ENCODE measurements at places on chromosomes 4 and X.

DNA sequence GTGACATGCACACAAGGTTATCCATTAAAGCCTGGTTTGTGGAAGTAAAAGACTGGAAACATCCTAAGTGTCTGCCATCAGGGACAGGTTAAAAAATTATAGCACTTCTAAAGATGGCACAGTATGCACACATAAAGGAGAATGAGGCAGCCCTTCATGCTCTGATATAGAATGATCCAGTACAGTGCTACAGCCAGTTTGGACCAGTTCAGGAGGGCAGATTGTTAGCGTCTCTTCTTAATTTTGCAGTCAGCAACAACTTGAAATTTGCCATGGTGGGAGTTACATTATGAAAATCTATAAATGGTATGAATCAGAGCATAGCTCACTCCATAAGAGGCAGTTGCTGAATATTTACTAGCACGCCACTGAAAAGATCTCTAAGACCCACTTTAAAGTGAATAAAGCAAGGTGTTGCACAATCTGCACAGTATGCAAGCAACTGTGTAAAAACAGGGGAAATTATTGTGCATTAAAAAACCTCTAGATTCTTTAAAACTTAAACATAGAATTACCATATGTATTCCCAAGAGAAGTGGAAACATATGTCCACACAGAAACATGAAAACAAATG lies 20.3 kb upstream of the SOD3 start:
- DNase-seq = no peak

- no peak for DNase-seq
These were observed 45.8 kb downstream of the TBC1D14 start for GRCh38 chr4:6955261-6955911.

- no peak for DNase-seq
These were observed 202.8 kb upstream of the GRID2 start for GRCh38 chr4:92100975-92101374.

GRCh38 chrX:102604327-102604726 lies 5.0 kb downstream of the ARMCX5 start:
- no peak for DNase-seq

DNA sequence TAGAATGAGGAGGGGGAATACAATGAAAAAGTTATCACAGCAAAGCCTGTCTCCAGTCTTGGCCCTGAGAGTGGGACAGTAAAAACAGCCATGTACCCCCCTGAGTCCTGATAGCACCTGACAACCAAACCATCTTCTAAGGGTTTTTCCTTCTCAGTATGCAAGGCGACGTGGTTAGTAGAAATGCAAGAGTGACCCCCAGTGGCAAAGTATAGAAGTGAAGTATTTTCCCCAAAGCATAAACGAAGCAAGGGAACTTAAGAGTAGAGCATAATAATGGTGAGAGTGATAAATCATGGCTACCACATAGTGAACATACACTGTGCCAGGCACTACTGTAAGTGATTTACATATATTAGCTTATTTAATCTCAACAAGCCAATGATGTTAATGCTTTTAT lies 52.8 kb downstream of the FAM47C start:
- no peak for DNase-seq

DNA sequence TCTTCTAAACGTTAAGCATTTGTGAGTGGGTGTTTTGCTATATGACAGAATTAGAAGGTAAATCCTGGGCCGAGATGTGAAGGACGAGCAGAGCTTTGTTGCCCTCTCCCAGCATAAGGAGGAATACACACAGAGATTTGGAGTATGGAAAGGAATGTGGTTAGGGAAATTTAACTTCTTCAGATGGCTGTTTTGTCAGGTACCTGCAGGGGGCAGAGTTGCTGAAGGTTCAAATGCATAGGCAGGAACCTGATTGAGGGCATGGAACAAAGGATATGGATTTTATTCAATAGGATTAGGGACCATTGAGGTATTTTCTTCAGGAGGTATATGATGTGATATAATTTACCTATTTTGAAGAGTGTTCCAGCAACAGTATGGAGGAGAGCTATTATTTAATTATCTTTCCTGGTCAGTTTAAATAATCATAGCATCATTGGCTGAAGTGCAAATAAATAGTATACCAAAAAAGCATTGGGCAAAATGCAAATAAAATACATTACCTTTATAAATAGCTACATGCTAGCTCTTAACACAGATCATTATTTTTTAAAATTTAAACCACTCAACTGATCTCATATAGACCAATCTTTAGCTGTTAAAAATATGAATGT lies 143.6 kb downstream of the SLIT2 start:
- no peak for DNase-seq

- no peak for DNase-seq
These were observed 190.7 kb downstream of the RPA4 start for GRCh38 chrX:97074400-97074799.

DNA sequence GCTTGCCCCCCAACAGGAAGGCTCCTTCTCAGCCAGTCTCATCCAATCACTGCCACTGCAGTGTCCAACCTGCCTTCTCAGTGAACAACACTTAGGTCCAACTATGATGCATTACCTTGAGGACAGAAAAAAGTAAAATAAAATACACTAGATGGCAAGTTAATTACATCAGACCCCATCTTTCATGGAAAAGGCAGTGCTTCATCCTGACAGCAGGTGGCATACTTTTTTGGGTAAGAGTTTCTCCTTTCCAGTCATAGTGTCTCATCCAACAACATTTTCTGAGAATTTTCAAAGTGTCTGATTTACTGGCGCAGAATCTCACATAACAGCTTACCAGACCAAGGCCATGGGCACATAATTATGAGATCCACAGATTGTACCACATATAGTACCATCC lies 1742.8 kb downstream of the PCDH7 start:
- no peak for DNase-seq

DNA sequence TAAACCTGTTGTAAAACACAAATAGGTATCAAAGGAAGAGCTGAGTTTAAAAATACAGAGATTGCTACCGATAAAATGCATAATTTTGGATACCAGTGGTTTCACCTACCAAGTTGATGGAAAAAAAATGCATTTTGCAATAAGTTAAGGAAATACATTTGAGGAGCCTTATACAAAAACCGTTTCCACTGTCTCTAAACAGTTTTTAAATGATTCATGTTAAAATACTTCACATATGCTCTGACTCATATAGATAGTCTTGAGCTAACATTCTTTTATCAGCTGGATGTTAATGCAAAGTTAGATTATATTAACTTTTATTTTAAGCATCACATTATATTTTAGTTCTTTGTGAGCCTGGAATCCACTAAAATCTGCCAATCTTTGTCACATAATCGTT lies 50.6 kb upstream of the ANKRD17 start:
- no peak for DNase-seq

DNA sequence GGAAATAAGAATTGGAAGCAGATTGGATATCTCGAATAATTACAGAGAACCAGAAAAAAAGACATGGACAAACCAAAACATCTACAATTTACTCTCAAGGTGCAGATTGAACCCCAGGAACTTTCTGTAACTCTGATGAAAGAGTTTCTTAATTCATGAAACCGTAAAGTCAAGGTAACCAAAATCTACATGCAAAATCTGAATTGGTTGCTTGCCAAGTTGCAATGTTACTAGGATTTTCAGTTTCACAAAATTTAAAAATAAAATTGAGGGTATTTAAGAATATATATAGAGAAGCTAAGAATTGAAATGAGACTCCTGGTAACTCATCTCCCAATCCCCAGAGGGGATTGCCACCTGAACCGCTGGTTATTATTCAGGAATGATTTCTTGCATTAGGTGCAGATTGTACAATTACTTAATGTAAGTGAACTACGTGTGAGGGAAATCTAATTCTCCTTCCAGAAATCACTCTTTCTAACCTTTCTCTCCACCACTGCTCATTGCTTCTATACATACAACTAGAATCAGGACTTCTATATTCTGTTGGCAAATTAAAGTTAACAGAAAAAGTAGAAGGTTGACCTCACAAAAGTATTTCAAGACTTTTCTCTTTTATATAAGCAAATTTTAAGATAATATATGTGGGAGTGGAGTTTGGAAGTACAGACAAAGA lies 221.5 kb upstream of the NDST4 start:
- no peak for DNase-seq

DNA sequence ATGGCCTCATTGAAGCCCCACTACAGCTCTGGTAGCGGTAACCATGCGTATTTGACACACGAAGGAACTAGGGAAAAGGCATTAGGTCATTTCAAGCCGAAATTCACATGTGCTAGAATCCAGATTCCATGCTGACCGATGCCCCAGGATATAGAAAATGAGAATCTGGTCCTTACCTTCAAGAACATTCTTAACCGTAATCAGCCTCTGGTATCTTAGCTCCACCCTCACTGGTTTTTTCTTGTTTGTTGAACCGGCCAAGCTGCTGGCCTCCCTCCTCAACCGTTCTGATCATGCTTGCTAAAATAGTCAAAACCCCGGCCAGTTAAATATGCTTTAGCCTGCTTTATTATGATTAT lies 876 bp downstream of the HPRT1 start:
- no peak for DNase-seq

DNA sequence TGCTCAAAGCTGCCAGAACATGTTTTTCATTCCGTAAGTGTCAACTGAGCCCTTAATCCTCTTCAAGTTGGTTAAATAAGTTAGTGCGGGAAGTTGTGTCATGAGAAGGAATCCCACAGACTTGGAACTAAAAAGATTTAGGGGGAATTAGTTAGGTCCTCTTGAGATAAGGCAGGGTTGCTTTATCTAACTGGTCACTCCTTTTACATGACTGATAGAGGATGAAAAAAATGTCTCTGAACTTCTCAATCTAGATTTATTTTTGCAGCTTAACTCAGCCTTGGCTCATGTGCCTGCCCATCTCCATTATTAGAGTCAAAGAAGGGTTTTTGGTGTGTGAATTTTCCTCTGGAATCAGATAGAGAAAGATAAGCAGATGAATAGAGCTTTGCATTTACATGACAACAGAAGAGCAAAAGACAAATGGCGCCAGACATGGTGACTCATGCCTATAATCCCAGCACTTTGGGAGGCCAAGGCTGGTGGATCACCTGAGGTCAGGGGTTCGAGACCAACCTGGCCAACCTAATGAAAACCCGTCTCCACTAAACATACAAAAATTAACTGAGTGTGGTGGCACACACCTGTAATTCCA lies 882.9 kb downstream of the RPA4 start:
- DNase-seq = no peak

DNA sequence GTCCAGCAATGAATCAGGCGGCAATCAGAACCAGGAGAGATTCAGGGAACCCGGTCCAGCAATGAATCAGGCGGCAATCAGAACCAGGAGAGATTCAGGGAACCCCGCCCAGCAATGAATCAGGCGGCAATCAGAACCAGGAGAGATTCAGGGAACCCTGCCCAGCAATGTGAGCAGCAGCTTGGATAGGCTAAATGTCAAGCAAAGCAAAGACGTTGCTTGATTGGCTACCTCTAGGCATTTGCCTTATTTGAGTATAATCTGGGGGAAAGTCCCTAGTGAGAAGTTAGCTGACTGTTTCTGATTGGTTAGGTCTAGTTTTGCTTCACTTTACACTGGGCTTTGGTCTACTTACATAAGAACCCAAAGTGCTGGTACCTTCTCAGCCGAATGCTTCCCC lies 1212.2 kb upstream of the TENM3 start:
- DNase-seq = no peak

DNA sequence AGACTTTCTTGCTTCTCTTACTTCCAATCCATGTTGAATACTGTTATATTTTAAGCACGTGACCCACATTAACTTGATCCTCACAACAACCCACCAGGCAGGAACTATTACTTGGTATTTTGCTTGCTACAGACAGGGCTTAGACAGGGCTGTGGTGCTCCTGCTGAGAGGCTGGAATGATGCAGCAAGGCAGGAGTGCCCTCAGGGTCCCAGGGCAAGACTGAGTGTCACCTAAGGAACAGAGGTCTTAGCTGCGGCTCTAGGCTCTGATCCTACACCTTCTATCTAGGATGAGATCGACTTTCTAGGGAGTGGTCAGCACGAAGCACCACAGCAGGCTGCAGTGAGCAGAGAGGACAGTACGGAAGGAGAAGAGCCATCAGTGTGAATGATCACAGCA lies 20.0 kb downstream of the TAPT1 start:
- DNase-seq = no peak

- no peak for DNase-seq
These were observed 253.6 kb downstream of the UNC5C start for GRCh38 chr4:95295157-95295556.

- no peak for DNase-seq
These were observed 106.3 kb downstream of the C4orf51 start for GRCh38 chr4:145786261-145786660.

DNA sequence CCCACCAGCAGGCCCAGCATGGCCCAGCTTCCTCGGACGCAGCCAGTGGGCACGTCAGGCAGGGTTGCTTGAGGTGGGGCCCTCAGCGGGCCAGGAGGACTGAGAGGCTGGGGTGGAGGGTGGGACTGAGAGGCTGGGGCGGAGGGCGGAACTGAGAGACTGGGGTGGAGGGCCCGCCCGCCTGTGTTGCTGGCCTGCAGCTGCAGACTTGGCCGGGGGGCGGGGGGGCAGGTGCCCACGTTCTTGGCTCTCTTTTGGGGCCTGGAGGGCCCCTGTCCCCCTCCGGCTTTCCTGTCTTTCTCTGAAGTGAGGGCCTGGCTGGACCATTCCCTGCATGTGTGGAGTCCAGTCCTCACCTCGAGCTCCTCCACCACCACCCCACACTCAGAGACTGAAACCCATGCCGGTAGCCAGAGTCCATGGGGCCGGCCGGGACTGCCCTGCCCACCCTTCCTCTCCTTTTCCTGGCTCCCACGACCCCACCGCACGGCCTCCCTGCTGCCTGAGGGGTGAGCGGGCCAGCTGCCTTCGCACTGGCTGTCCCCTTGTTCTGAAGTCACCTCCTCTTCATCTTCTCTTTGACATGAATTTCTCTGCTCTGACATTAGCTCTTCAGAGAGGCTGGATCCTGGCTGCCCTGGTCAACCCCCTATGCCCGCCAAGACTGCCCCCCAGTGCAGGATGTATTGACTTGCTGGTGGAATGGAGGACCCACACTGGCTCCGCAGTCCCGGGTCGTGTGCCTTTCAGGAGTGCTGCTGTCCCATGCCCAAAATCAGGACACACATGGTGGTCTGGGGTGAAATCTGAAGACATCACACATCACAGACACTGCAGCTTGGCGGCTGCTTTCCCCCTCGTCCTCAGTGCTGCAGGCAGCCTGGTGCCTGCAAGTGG lies 10.1 kb upstream of the NKX1-1 start:
- no peak for DNase-seq

DNA sequence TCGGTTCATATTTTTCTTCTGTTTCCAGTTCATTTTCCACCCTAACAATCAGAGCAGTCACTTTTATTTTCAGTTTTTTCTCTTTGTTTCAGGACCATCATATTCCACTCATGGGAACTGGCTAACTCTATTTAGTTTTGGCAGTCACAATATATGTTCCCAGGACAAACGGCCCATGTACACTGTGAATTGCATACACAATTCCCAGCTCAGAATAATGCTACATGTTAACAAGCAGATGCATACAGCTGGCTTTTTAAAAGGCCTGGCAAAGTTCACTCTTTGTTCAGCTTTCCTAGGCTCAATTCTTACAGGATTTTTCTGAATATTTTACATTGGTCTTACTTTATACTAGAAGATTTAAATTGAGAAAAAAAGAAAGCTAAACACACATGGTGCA lies 224.9 kb downstream of the ANKRD50 start:
- no peak for DNase-seq

- DNase-seq = no peak
These were observed 876.0 kb downstream of the FSTL5 start for GRCh38 chr4:161287678-161288352.

All from stimulated activated CD8-positive, alpha-beta memory T cell treated with anti-CD3 and anti-CD28 coated beads, Interleukin-4, amount 100 ng/mL, for 1 hour (primary cell).